Fibroblast of pulmonary artery (primary cell): ENCODE measurements at places on chromosomes 1 and 21.

GRCh38 chr1:164864161-164864560, 305.2 kb downstream of the PBX1 start:
- DNase-seq = no peak

DNA sequence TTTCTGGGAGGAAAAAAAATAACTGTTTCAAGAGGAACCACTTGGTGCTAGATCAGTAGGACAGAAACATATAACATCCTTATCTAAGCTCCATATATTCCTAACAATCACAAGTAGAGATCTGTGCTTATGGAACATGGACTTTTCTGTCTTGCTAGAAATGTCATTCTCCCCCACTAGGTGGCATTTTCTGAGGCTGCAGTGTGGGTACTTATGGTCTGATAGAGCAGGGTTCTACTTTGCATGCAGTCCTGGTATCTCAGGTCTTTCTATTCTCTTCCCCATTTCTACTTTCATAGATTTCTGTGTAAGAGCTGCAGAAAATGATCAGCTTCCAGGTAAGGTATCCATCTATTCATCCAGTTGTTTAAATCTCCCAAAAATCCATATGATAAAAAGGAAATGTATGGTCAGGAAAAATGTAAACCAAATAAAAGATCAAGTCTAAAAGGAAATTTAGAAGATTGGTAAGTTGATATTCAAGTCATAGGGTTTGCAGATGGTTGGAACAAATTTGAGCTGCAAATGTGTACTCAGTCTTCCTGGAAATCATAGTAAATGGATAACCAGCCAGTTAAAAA, 1.5 kb downstream of the ZNF684 start:
- DNase-seq = peak; percentile 73

DNA sequence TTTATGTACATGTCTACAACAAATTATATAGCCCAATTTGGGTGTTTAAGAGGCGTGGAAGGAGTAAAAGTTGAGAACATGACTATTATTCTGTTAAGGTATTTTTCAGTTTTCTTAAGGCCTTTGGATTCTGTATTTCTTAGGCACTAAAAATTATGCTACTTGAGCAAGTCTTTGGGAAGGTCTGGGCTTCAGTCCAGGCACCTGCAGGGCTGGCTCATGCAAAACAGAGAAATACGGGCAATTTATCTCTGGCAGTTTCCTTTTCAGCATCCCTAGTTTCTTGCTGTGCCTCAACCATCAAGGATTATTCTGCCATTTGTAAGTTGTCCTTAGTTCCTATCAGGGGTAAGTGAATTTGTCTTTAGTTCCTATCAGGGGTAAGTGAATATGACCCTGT, 358.8 kb upstream of the B3GALT2 start:
- no peak for DNase-seq

- no peak for DNase-seq
Measured at GRCh38 chr1:204321665-204322064, 38.1 kb downstream of the PLEKHA6 start.

GRCh38 chr1:21865943-21866706, 54.1 kb downstream of the LDLRAD2 start:
- no peak for DNase-seq

DNA sequence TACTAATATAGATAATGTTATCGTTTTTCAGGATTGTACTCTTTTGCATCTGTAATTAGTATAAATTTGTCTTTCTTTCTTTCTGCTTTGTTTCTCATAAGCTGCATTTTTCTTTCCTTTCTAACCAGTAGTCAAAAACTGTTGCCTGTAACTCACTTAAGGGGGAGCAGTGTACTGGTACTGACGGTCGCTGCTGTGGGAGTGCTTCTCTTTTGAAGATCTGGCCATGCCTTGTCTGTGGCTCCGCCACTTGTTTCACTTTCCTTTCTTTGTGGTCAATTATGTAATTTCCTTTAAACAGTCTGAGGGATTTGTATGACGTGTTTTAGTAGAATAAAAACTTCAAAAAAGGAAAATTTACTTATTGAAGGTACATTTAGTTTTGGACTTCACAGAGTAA, 37.0 kb downstream of the MIA3 start:
- DNase-seq = peak; percentile 35

GRCh38 chr1:230917284-230918135, 49.2 kb upstream of the C1orf198 start:
- DNase-seq = peak; percentile 81

- DNase-seq = no peak
Measured at GRCh38 chr1:23274134-23274505, 56.8 kb upstream of the HTR1D start.
